ENCODE measurements at places on chromosomes 2 and 18.
A peak's percentile ranks its signal among the peaks of the same experiment; 100 is the strongest.

GRCh38 chr2:133655610-133656009 lies 87.3 kb upstream of the NCKAP5 start:
- no peak for DNase-seq

- DNase-seq: peak; percentile 39
These were observed 23.1 kb downstream of the CYP27C1 start for GRCh38 chr2:127196998-127197397.

DNA sequence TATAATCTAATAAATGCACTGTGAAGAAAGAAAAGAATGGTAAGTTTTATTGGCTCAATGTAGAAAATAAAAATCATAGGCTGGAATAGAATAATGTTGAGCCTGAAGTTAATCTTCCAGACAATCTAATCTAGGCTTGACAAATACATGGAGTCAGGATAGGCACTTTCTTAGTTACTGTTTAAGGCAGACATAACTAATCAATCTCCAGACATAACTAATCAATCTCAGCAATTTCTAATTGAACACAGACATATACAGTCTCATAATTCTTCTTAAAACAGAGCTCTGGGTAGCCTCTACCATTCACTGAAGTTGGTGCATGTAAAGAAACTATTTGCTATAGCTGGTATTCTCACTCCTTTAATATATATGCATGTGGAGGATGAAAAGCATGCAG lies 150.1 kb upstream of the CTAGE1 start:
- DNase-seq: no peak

GRCh38 chr2:205563646-205564045 lies 118.7 kb upstream of the NRP2 start:
- DNase-seq: peak; percentile 74

DNA sequence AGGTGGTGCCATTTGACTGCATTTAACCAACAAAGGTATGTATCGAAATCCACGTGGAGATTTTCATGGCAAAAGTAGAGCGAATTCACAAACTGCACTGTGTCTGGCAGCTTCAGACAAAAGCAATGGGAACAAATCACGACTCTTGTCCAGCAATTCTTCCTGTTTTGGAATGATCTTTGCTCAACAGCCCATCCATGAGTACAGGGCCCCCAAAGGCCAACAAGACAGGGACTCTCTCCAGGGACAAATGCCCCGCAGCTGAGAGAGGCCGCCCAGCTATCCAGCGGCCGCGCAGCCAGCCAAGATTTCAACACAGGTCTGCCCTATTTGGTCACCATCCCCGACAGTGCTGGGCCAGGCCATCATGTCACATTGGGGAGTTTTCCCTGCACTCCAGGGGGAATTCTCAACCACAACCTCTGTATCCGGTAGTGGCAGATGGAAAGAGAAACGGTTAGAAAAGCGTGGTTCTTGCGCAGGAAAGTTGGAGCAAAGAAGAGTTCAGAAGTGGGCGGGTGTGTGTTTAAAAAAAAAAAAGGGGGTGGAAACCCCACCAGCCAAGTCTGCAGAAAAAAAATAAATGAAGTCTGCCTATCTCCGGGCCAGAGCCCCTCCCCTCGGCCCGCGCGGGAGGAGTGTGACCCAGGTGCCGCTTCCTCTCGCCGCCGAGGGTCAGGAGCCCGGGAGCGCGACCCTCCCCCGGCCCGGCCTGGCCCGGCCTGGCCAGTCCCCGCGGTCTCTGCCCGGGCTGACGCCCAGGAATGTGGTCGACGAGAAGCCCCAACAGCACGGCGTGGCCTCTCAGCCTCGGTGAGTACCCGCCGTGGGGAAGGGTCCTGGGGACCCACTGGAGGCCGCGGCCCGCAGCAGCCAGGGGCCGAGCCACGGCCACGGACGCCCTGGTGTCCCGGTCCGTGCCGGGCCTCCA lies at the start of gene GYPC:
Gene GYPC (plus strand): TSS at position 659 of the 931 bp plus-strand sequence. CDS start 106 bp downstream, at position 765.
- peak; percentile 87 for DNase-seq

DNA sequence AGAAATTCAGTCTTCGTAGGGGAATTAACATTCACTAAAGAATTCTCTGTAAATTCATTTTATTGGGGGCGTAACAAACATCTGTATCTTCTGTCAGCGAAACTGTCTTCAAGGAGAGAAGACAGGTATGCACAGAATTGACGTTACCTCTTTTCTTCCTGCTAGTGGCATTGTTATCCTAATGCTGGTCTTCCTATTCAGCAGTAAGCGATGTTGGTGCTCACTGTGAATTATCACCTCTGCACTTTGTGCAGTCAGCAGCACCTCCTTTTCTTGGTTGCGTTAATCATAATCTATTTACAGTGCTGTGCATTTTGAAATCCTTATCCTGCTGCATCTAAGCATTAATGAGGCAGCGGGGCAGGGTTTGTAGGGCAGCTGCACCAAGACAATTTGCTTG lies 362.3 kb downstream of the SLC4A3 start:
- DNase-seq: no peak

- no peak for DNase-seq
These were observed 506.9 kb upstream of the MYT1L start for GRCh38 chr2:2837746-2838547.

DNA sequence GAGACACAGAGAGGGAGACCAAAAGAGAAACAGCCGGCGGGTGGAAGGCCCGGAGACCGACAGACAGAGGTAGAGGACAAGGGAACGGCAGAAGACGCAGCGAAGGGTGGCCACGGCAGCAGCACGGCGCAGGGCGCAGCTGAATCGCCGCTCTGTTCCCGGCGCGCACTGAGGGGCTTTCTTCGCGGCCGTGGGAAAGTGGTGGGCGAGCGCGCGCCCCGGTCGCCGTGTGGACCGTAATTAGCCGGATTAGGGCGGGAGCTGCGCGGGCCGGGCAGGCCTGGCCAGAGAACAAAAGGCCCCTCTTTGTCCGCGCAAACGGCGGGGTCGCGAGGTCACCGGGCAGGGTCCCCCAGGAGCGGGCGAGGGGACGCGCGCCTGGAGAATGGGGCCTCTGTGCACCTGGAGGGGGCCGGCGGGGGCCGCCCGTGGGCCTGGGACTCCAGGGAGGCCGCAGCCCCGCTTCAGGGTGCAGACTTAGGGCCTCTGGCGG lies 158.3 kb downstream of the ZFP36L2 start:
- DNase-seq: no peak

- no peak for DNase-seq
These were observed 32.2 kb downstream of the MAPRE2 start for GRCh38 chr18:35073186-35074105.

- no peak for DNase-seq
These were observed 711 bp downstream of the DOK6 start for GRCh38 chr18:69401226-69401971.

- DNase-seq: no peak
These were observed 80.8 kb downstream of the DNER start for GRCh38 chr2:229633556-229633955.

- DNase-seq: no peak
These were observed 74.8 kb downstream of the BCL11A start for GRCh38 chr2:60478660-60479059.

DNA sequence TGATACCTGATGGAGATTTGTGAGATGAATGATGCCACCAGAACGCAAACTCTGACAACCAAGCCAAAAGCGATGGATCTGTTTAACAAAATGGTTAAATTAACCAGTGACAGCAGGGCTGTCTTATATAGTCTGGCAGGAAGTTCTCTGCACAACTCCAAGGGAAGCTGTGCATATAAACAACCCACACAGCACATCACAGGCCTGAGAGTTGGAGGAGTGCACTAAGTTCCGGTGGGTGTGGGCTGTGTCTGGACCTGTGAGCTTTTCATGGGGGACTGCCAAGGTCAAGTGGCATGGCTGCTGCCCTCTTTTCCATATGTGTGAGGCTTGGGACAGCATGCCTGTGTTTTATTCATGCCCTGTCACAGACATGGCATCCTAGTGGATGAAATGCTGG lies 414.6 kb upstream of the TRIB2 start:
- no peak for DNase-seq

GRCh38 chr2:43424262-43425207 lies 171.3 kb downstream of the THADA start:
- DNase-seq: no peak

DNA sequence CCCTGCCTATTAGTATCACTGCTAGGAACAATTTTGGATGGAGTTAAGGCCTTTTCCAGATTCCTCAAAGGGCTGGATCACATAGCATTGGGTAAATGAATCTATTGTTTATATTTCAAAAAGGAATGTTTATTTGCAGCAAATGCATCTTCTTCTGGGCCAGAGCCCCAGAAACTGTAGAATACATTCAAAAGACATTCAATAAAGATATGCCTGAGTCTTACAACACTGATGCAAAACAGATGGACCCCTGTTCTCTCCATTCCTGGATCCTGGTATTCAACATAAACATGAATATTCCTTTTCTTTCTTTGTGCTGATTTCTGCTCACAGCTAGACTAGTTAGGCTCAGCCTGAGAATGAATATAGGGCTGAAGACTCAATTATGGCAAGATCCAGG lies 227.2 kb upstream of the KLHL29 start:
- DNase-seq: no peak

GRCh38 chr2:119062652-119063051 lies 95.9 kb downstream of the C1QL2 start:
- DNase-seq: no peak

GRCh38 chr2:215693193-215693998 lies 257.5 kb upstream of the FN1 start:
- no peak for DNase-seq

DNA sequence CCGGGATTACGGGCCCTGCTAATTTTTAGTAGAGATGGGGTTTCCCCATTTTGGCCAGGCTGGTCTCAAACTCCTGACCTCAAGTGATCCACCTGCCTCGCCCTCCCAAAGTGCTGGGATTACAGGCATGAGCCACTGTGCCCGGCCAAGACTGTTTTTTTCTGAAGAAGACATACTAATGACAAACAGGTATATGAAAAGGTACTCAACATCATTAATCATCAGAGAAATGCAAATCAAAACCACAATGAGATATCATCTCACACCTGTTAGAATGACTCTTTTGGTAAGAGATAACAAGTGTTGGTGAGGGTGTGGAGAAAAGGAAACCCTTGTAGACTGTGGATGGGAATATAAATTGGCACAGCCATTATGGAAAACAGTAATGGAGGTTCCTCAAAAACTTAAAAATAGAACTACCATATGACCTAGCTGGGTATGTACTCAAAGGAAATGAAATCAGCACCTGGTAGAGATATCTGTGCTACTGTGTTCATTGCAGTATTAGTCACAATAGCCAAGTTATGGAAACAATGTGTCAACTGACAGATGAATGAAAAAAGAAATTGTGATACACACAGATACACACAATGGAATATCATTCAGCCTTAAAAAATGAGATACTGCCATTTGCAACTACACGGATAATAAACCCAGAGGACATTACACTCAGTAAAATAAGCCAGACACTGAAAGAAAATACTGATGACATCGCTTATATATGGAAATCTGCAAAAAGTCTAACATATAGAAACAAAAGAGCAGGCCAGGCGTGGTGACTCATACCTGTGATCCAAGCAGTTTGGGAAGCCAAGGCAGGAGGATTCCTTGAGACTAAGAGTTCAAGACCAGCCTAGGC lies 20.8 kb downstream of the SOS1 start:
- no peak for DNase-seq

DNA sequence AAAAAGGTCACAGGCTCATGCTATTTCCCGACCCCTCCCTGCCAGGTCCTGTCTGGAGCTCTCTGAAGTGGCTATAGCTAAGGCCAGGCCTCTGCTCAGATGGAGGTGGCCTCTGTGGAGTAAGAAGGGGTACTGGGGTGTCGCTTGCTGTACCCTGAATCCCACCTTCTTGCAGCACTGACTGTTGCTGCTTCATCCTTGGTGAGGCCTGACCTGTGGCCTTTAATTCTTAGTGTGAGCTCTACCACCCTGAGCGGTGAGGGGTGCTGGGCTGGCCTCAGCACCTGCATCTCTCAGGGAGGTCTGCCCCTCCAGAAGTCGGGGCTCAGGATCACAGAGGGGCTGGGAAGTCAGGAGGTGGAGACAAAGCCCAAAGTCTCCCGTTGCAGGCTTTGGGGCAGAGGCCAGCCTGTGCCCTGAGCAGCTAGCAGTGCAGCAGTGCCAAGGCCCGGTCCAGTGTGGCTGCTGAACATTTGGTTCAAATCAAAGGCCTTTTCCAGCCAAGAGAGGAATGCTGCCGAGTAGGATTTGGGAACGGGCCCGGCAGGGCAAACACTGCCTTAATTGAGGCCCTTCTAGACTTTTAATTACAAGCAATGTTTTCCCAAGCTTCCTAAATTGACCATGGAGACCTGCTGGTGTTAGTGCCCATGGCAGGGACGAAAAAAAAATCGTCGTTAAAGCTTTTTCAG lies 133.5 kb upstream of the HAAO start:
- DNase-seq: no peak

DNA sequence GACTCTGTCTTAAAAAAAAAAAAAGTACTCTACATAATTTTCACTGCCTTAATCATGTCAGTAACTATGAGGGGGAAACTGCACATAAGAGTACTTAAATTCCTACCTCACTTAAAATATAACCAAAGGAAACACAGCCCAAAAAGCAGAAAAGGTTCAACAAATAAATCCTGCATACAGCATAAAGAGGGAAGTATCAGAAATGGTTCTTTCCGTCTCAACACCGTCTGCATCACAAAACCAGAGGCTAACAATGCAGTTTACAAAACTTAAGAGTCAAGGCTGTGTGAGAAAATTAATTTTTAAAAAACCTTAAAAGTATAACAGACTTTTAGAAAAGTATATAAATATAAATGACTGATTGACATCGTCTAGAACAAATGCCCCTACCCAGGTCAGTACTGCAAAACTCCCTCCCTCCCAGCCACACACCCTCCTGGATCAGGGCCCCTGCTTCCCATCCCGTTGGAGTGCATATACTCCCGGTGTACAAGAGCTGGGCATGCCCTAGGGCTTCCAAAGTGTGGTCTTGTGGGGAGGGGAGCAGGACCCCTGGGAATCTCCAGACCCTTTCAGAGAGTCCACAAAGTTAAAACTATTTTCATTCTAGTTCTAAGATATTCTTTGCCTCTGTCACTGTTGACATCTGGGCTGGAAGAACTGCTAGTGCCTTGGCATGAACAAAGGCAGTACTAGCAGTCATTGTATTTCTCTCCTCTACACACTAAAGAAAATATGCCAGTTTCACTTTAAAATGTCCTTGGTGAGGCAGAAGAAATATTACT lies 67.0 kb upstream of the SERTAD2 start:
- DNase-seq: no peak

DNA sequence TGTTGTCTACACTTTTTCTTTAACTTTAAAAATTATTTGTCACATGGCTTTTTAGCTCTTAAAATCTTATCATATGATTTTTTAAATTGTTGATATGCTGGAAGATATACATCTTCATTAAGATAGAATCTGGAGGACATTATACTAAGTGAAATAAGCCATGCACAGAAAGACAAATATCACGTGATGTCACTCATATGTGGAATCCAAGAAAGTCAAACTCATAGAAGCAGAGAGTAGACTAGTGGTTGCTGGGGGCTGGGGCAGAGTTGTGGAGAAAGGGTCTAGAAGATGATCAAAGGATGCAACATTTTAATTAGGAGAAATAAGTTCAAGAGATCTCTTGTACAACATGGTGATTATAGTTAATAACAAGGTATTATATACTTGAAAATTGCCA lies 280.9 kb downstream of the GULP1 start:
- no peak for DNase-seq

GRCh38 chr2:226652983-226653765 lies 146.4 kb downstream of the IRS1 start:
- no peak for DNase-seq
